Stimulated activated memory B cell treated with anti-CD40 and anti-IgM and Interleukin-4, amounts not matched to agents 10 μg/mL and 1 μg/mL and 100 μg/mL, for 72 hours (primary cell): ENCODE measurements at places on chromosomes 6 and 20.

GRCh38 chr6:5143634-5144311 is 58.6 kb downstream of the PPP1R3G start:
- ATAC-seq, result peak; percentile 70

- no peak for ATAC-seq
These were observed 41.3 kb upstream of the NOP56 start for GRCh38 chr20:2610941-2611720.

DNA sequence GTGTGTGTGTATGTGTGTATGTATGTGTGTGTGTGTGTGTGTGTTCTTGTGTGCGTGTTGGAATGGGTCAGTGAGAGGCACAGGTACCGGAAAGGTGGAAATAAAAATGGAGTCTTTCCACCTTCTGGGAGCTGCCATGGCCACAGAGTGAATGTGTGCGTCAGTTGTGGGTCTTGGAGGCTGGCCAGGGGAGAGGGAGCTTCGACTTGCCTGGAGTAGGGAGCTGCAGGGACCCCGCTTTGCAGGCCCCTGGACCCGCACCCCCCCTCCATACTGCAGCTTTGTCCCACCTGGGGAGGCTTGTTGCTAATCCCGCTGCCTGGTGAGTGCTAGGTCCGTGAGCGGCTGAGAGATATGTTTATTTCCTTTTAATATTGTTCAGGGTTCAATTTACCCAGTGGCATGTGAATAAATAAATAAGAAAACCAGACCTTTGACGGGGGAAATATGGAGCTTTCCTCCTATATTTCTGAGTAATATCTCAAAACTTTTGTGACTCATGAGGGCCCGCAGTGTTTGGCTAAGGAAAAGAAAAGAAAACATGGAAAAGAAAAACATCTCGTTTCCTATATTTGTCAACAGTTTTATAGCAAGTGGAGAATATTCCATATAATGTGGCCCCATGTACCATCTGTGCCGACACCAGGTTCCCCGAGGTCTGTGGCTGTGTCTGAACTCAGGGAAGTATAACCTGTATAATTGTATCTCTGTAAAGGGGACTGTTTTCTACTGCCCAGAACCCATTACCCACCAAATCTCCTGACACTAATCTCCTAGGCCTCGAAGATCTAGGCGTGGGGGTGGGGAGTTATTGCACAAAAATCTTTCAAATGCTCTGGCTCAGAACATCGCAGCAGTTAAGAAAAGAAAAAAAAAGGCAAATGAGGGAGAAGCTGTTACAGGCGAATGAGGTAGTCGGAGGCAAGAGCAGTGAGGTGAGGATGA is 24.6 kb upstream of the CCDC167 start:
- no peak for ATAC-seq

GRCh38 chr6:116008470-116009243 is 52.0 kb downstream of the FRK start:
- ATAC-seq, result peak; percentile 80

DNA sequence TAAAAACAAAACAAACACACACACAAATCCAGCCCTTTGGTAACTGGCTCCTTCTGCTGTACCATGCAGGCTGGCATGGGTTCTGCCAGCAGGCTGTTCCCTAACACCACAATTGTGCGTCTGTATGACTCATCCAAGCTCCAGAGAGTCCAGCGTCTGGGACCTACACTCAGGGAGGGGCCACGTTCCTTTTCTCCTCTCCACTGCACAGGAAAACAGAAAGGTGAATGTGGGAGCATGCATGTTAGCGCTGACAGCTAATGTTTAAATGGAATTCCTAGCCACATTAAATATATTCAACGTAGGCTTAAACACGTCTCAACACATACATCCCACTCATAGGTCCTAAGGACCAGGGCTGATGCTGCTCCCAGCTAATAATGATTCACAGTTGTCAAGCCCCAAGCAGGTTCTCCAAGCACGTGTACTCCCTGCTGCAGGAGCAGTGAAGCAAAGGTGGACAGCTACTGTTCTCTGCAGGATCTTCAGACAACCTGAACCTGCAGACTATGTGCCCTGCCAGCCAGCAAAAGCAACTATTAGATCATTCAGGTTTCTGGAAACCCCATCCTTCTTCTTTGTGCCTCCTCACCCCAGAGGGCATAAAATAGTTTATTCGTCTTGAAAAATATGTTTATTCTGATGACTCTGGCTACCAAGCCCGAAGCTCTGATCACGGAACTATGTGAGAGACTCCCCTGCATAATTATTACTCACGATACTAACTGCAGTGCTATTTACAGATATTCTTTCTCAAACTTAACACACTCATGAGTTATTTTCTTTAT is 20.9 kb downstream of the MAP1LC3A start:
- no peak for ATAC-seq

- ATAC-seq, result peak; percentile 31
These were observed 36.3 kb upstream of the TFAP2C start for GRCh38 chr20:56592817-56593216.
